Caki2 (cell line): ENCODE measurements at places on chromosomes 13 and 19. TPM values are rescaled to one million over a fixed set of nuclear protein-coding genes. Genes with fewer than 3 reads are reported as not detected.

RGS9BP gene
- total RNA-seq = 1.3 and 2.1 TPM in 2 replicates

SERTAD1 gene
- 31.7 and 35.5 TPM in 2 replicates for total RNA-seq

CCDC70 gene
- total RNA-seq = not detected in 2 replicates

PBX4 gene
- 1.9 and 2.6 TPM in 2 replicates for total RNA-seq

ZNF44 gene
- 6.6 and 7.4 TPM in 2 replicates for total RNA-seq

SIAH3 gene
- total RNA-seq = not detected in 2 replicates

GRK1 gene
- total RNA-seq = not detected in 2 replicates

CLDND2 gene
- total RNA-seq = not detected in 2 replicates

ELAVL1 gene
- 40.3 and 47.1 TPM in 2 replicates for total RNA-seq
